AG09309 (cell line): ENCODE measurements at places on chromosomes 3 and 15.

DNA sequence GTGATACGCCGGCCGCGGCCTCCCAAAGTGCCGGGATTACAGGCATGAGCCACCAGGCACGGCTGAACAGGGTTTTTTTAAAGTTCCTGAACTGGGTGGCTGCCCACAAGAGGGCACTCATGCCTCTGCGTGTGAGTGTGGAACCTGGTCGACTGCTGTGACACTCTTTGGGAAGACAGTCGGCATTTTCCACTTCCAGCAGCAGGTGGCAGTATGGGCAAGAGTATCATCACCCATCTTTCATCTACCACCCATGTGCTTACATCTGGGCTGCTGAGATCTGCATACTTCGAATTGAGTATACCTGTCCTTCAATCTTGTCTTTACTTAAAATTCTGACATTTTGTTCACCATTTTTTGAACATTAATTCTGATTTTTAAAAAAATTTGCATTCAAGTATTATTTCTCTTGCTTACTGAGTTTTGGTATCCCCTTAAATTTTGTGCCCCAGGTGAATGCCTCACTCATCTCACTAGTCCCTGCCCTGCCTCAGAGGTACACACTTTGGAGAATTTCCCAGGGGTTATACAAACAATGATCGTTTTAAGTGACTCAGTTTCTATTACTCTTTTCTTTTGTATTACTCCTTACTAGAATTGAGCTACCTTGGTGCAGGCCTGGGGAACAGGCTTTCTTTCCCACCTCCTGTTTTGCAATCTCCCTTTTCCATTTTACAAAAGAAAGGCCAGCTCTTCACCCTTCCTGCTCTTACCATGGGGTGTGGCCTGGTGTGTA is 11.8 kb downstream of the CLEC3B start:
- DNase-seq: peak; percentile 81

- DNase-seq: no peak
These were observed 145.2 kb downstream of the FILIP1L start for GRCh38 chr3:99969136-99969535.

- DNase-seq: no peak
These were observed 298.9 kb upstream of the CBLB start for GRCh38 chr3:106167728-106168127.

DNA sequence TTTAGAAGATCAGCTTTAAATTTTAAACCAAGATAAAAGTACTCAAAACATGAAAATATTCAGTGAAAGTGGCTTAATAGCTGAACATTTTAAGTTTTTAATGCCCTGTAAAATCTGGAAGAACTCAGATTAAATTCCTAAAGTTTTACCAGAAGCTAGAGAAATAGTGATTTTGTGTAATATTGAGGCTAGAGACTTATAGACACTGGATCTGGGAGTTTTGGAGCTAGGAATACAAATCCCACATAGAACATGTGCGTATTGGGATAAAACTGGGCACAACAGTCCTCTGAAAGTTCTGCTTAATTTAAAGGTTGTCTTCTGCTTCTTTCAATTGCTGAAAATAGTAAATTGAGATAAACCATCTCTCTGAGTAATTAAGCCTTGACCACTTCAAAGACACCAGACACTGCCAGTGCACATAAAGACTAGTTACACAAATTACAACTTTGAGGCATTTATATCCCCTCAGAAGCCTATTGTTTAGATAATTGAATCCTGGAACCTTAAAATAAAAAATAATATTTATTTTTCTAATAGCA is 1382.5 kb downstream of the OTOL1 start:
- no peak for DNase-seq

DNA sequence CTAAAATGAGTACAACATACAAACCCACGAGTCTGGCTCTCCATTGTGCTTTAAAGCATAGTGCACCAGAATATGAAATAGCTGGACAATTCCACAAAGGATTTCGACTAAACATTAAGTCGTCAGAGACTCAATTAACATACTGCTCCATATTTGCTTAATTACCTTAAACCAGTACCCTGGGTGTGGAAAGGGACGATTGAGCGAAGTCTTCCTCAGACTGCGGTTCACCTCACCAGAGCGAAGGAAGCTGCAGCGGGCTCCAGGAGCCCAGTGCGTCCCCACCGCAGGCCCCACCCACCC is 218 bp upstream of the TRPC1 start:
- no peak for DNase-seq

- no peak for DNase-seq
These were observed 457.0 kb downstream of the PLOD2 start for GRCh38 chr3:145704020-145704419.

DNA sequence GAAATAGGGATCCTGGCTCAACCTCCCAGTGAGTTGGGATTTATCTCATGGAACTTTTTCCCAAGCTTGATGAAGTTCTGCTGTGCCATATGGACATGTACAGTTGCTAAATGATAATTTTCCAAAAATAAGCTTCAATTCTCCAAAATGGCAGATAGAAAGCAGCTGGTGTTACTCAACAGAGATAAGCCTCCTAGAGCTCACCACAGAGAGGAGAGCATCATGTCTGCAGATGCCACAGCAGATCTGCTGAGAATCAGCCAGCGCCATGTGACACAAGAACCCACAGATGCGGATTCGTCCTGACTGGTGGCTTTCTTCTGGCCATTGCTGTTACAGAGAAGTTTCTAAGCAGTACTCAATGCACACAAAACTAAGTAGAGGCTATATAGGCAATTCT is 50.6 kb downstream of the AGTR1 start:
- no peak for DNase-seq

DNA sequence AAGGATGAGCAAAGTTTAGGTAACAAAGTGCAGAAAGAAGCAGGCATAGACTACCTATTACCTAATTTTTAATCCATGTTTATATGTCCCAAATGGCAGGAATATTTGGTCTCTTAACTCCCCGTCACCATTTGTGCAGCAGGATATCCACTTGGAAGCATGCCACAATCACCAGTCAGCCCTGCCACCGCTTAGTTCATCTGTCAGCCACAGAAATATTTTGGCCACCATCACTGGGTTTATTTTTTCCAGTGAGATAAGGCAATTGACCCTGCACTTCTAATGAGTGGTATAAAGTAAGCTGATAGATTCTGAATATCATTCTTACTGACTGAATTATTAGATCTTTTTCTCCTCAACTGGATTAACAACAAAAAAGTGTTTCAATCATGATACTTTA is 152.9 kb upstream of the SOX2 start:
- no peak for DNase-seq

DNA sequence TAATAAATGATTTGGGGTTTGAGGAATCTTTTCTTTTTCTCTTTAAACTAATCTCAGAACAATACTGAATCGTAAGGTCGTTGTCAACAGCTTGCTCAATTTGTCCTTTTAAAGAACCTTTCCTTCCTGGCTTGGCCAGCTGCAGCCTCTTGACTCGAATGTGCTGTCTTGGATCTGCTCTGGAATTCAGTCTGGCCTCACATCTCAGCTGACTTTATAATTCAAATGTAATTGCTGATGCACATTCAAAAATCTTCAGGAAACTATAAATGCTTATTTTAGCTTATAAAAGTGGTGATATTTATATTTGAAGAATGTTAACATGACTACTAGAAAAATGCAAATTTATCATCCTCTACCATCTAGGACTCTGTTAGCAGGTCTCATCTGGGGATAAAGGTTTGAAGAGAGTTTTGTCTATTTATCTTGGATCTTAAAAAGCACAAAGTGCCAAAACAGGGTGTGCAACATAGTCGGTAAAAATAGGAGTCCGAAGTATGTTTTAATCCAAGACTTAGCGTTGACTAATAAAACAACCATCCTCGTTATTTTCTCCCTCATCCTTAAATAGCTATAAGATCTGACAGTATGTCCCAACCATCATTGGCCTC is 1035.2 kb downstream of the MCTP2 start:
- peak; percentile 77 for DNase-seq
